ENCODE measurements at places on chromosomes 2 and 18.

GRCh38 chr2:121214296-121214695, 70.7 kb downstream of the TFCP2L1 start:
- DNase-seq: no peak

DNA sequence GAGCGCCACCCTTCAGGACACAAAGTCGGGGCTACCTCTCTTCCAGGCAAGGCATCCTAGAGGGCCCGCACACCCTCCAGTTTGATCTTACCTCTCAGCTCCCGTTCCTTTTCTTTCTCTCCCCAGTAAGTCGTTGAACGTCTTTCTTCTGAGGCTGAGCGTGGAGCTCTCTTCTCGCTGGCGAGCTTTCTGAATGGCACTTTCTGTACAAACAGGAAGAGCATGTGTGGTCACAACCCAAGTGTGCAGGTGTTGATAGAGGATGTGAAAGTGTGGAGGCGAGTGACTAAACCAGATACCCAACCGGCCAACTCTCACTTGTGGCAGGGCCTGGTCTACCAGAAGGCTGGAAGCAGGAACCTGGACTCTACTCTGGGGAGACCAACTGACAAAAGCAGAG, at the start of gene AFF3:
Gene AFF3 (minus strand): TSS at position 198 of the 400 bp plus-strand sequence. CDS start 38,136 bp downstream, outside the sequence.
- peak; percentile 31 for DNase-seq

GRCh38 chr18:42281124-42281523, 326.1 kb downstream of the PIK3C3 start:
- DNase-seq: no peak

GRCh38 chr2:195543902-195544894, 112.8 kb upstream of the SLC39A10 start:
- DNase-seq: no peak

GRCh38 chr18:32042337-32042736, 23.7 kb downstream of the RNF125 start:
- DNase-seq: no peak

- no peak for DNase-seq
These were observed 51.9 kb upstream of the ZEB2 start for GRCh38 chr2:144571770-144572169.

DNA sequence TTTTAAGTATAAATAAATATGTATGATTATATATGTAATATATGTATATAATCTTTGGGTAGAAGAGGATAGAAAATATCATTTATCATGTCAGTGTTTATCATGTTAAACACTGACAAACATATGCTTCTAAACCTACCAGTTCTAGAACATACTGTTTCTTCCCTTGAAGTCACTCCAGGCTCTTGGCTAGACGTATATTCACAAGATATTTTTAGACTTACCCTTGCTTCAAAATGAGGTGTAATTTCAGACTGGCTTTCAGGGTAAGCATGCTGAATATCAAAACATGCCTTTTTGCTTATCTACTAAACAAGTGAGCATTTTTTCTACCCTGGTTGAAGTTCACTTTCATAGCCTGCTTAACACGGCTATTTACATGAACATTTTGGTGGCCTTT, 642.4 kb upstream of the PKDCC start:
- DNase-seq: no peak

DNA sequence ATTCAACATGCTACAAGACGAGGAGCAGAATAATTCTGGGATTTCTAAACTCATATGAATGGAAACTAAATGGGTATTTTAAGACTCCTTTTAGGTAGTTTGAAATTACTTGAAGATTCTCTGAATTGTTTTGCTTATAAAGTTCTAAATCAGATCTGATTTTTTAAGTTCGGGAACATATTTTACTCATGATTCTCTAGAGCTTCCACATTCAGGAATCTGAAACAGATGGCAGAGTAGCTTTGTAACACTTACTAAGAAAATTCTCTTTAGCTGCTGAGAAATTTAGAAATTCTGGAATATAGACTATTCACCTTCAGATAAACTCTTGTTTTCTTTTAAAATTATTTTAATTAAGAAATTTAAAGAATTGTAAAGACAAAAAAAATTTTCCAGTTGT, 13.7 kb downstream of the RBBP8 start:
- no peak for DNase-seq

- DNase-seq: no peak
These were observed 13.4 kb upstream of the ITGB6 start for GRCh38 chr2:160213511-160213910.

- no peak for DNase-seq
These were observed 41.5 kb downstream of the CROCC2 start for GRCh38 chr2:240947607-240948006.

GRCh38 chr2:10981941-10982431, 70.3 kb downstream of the KCNF1 start:
- DNase-seq: no peak

DNA sequence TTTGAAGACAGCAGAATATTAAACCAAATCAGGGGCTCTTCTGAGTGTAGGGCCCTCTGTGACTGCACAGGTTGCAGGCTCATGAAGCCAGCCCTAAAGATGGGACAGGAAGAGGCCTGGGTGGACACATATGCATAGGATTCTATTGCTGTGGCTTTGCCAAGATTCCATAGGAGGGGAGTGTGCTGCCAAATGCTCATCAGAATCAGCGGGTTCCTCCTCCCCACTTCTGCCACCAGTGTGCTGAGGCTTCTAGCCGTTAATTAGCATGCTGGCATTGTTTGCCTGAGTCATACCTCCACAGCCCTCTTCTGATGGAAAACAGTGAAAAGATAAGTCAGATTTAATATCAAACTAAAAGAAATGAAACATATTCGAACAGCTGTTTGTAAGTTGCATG, 103.9 kb upstream of the TMEFF2 start:
- DNase-seq: no peak

DNA sequence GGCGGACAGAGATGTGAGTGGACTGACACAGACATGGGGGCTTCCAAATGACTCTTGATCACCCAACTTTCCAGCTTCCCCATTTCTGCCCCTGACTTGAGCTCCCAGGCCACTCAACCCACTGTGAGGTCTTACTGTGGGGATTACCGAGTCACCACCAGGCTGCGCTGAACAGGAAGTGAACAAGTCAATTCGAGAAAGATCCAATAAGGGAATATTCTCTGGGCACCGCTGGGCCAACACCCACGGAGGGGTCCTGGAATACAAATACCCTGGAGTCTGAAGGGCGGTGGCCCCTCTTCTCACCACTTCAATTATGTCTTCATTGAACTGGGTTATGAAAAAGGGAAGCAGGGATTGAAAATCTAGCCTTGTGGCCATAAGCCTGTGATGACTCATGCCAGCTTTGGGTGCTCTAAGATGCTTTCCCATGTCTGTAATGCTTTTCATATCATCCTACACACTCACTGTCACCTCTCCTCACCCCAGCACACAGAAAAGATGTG, 37.7 kb downstream of the BCL11A start:
- DNase-seq: peak; percentile 24

GRCh38 chr18:8117006-8117371, 492.2 kb upstream of the RAB12 start:
- DNase-seq: no peak

GRCh38 chr2:28366496-28367282, 26.0 kb upstream of the FOSL2 start:
- DNase-seq: peak; percentile 84

GRCh38 chr2:162449471-162449870, 105.5 kb downstream of the GCA start:
- DNase-seq: no peak

- no peak for DNase-seq
These were observed 136.8 kb upstream of the OTOS start for GRCh38 chr2:240277073-240277806.

GRCh38 chr2:218387369-218388194, 5.5 kb downstream of the SLC11A1 start:
- no peak for DNase-seq

DNA sequence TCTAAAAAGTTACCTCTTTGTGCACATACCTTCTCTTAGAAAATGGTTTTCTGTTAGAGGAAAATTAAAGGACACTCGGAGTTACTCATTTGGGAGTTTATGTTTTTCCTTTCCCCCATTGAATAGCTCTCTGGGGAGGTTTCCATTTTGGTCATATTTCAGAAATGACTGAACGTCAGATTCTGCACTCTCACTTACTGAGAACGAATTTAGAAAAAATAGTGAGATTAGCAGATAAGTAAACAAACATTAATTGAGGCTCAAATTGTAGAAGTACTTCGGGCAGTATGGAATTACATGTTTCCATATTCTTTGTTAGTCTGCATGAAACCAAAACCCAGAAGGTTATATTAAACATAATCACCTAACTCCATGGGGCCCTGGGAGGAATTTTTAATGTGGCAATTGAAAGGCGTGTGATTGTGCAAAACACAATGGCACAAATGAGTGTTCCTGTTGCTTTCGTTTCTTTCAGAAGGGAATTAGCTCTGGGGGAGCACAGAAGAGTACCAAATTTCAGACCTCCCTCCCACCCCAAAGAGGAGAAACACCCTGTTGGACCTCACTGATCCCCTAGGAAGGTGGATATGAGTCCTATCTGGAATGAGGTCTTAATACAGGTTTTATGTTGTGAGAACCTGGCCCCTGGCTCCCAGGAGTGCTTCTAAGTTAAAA, 212.3 kb downstream of the BCL2 start:
- DNase-seq: no peak

GRCh38 chr2:235027558-235028214, 75.9 kb downstream of the SH3BP4 start:
- no peak for DNase-seq

DNA sequence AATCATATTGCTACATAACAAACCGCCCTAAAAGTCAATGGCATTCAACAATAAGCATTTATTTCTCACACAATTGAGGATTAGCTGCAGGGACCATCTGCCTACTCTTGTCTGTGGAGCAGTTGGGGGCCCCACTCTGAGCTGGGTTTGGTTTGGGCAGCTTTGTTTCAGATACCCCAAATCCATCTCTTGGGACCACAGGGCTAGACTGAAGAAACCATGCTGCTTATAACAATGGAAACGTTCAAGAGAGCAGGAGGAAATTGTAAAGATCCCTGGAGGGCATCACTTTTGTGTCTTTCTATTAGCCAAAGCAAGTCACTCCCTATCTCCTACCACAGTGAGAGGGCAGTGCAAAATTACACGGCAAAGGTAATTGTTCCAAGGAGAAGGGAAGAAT, 146.5 kb upstream of the MGAT5 start:
- DNase-seq: no peak

- no peak for DNase-seq
These were observed 81.1 kb upstream of the EPHA4 start for GRCh38 chr2:221653182-221653581.

DNA sequence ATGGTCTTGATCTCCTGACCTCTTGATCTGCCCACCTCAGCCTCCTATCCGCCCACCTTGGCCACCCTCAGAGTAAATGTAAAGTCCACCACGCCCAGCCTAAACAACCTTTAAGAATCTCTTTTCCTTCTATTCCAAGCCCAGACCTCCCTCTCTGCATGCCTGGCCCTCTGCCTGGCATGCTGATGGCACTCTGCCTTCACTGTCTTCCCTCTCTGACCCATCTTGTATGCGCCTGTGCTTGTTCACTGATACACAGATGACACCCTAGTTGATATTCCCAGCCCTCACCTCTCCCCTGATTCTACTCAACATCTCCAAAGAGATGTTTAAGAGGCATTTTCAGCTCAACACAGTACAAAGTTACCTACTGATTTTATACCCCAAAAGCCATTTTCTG, 466.8 kb upstream of the MEX3C start:
- DNase-seq: no peak

DNA sequence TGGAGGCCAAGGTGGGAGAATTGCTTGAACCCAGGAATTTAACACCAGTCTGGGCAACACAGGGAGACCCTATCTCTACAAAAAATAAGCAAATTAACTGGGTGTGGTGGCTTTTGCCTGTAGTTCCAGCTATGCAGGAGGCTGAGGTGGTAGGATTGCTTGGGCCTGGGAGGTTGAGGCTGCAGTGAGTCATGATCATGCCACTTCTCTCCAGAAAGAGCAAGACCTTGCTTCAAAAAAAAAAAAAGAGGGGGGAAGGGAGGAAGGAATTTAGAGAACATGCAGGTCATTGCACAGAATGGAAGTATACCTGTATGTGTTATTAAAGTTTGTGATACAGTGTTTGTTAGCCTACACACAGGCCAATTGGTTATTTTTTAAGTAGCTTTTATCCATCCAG, 25.8 kb downstream of the PKP4 start:
- no peak for DNase-seq

GRCh38 chr2:208609166-208609804, 202.7 kb downstream of the PTH2R start:
- no peak for DNase-seq

DNA sequence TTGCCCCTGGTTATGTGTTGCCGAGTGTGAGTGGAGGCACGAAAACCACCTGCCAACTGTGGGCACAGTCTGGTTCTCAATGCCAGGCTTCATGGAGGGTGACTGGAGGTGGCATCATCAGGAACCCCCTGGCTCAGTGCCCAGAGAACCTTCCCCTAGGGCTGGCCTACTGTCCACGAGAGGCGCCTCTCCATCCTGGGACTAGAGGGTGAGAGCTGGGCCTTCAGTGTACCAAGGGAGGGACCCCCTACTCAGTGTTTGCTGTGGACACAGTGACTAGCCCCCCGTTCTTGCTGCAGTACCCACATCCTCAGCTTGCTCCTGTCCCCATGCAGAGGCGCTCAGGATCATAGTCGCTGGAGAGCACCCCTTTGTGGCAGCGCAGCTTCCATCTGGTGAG, 202.6 kb downstream of the HDAC4 start:
- DNase-seq: no peak

DNA sequence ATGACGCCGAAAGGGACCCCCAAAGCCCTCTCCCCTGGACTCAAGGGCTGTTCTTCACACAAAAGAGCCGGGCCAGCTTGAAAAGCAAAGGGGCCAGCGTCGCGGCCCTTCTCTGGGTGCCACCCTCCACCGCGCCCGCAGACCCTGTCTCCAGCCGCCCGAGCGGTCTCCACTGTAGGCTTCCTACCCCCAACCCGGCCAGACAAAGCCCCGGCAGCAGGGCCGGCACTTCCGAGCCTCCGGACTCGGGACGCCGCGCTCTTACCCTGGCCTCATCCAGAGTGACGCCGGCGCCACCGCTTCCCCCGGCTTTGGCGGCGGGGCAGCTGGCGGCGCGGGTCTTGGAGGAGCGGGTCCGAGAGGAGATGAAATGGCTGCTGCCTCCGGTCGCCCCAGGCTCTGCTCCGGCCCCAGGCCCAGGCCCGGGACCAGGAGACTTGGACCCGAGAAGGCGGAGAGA, 603 bp downstream of the ATAD2B start:
- no peak for DNase-seq

DNA sequence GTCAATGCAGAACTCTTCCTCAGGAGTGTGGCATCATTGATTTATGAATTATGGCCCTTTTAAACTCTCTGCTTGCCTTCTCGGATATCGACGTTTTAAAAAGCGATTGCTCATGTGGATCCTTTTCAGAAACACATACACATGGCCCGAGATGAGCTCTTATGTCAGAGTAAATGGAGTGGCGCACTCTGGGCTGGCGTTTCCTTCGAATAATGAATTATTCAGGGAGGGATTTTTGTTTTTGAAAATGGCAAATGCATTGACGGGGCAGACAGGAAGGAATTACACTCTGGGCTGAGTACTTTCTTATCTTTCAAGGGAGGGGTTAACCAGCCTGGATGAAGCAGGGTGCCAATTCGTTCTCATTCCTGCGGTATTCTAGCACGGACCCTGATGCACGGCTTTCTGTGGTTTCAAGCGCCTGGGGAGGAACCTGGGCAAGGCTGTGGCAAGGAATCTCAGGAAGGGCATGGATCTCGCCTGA, 142.7 kb downstream of the PRKCE start:
- no peak for DNase-seq

- no peak for DNase-seq
These were observed 49.6 kb downstream of the ODC1 start for GRCh38 chr2:10398496-10398895.
